ENCODE measurements at places on chromosomes 5 and 9.

DNA sequence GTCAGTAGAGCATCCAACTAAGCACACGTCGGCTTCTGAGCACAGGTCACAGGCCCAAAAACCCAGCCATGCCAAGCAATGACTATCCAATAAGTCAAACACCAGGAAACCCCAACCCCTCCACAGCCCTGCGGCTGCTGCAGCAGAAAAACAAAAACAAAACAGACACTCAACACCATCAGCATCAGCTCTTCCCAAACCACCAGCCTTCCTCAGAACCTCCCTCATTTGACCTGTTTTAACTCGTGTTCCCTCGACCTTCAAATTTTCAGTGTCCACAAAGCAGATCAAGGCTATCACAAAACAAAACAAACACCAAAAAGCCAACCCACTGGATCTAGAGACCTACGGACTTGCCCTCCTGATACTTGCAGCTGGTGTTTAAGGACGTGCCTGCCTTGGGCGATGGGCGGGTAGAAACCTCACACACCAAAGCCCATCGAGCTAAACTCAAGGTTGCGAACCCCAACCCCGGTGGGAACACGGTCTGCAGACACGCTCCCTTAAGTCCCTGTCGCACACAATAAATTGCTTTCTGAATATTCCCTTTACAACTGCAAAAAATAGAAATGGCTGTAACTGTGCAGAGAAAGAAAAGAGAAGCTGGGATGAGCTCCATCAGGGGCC lies 247.1 kb upstream of the ANKRD55 start:
- no peak for DNase-seq

- no peak for DNase-seq
Measured at GRCh38 chr5:148853868-148854267, 27.5 kb downstream of the ADRB2 start.

DNA sequence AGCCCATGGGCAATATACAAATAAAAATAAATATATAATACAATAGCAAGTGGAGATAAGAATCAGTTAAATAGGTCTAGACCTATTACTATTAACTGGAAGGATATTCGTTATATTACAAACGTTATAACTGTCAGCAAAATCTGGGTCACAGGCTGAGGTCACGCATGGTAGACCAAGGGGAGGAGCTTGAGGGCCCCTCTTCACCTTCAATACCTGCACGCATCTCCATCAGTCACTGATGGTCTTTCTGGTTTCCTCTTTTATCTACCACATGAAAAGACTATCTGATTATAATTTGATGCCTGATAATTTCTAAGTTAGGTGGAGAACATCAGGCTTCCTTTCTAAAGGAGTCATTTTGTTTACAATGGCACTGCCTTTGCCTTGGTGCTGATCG lies 43.2 kb downstream of the MAT2B start:
- no peak for DNase-seq

DNA sequence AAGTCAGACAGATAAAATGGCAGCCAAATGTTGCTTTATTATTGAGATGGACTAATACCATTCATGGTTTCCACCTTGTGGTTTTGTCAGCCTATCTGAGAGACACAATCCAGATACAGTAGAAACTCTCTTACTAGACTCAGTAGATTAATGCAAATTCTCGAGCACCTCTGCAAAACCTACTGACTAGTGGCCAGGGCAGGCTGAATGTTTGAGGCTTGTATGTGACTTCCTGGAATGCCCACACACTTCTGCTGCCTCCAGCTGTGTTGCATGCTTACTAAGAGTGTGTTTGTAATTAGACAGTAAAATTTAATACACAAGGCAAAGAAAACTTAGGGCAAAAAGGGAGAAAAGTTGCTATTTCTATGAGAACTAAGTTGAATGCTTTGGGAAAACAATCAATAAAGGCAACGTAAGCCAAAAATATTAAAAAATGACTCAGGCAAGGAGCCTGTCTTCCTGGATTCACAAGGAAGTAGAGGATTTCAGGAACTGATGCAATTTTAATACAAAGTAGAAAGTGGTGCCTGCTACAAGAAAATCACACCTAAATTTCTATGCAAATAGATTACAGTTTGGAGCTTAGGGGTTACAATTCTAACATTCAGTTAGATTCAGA lies 30.2 kb upstream of the CCNG1 start:
- no peak for DNase-seq

DNA sequence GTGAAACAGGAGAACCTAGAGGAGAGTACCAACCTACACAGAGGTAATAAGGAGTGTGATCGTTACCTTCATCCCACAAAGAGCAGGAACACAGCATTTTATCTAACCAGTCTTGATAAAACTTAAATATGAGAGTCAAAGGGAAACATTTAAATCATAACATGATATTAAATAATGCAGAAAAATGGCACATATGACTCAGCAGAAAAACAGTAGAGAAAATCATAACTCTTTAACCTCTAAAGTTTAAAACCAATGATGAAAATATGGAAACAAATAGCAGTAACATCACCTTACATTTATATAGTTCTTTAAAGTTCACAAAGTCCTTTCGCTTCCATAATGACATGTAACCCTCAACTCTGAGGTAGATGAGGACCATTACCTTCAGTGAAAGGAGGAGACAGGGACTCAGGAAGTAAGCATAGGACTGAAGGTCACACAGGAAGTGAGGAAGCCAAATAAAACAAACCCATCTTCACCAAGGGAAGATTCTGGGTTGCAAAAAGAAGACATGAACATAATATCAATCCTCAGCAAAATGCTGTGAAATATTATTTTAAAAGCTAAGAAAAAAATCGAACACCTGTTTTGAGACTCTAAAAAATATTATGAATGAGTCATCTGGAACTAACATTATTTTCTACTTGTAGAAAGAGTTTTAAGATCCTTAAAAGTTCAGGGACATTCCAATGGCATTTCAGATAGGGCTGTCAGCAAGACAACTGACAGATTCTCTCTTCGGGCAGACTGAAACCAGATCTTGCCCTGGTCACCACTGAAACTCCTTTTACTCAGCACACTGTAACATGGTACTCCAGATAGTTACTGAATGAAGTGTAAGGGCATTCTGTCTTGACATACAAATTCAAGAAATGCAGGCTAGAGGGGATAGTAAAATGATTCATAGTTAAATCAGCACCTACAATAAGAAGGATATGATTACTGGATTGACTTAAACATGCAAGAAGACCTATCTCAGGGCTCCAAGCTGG lies 148.5 kb downstream of the EPB41L4A start:
- DNase-seq: no peak

GRCh38 chr5:62600560-62601252 lies 22.1 kb downstream of the LRRC70 start:
- no peak for DNase-seq

DNA sequence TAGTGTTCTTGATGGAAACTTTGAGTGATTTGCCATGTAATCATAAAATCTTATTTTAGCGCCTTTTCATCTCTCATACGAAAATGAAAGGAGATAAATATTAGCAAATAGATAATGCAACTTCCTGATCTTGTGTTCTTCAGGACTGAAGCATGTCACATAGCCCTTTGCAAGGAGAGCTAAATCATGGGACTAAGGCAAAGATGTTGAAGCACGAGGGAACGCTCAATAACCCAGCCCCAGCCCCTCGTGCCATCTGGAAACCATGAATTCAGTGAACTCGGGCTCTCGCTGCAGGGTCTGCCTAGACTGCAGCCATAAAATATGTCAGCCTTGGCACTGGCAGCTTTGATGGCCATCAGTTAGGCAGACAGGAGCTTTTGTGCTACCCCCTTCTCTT lies 58.2 kb downstream of the F2RL2 start:
- DNase-seq: no peak

- no peak for DNase-seq
Measured at GRCh38 chr9:123069010-123069481, 35.6 kb downstream of the GPR21 start.

DNA sequence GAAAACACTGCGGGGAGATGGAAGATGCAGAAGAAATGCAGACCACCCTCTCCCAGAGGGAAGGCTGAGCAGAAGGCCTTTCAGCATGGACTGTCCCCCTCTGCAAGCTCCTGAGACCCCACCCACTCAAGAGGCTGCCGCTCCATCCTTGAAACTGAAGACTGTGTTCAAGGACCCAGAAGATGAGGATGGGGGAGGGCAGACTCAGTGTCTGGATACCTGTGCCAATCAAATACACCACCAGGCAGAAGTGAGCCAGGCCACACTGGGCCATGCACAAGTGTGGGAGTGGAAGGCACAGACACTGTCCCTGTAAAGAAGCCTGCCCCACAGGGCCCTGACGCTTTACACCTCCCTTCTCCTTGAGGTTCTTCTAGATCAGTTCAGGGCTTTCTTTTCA lies 40.0 kb upstream of the IPPK start:
- DNase-seq: no peak

DNA sequence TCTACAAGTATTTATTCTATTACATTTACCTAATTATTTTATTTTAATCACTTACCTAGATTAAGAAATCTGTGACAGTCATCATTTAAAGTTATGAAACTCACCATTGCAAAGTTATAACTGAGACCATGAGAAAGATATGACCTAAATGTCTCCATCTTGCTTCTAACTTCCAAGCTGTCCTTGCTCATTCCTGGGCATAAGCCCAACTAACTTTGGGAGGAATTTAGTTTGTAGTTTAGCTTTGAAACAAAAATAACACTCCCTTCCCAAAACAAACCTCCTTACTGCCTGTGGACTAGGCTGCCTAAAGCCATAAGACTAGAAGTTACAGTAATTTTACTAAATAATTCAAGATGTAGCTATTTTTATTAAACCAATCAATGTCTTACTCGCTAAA lies 195.6 kb upstream of the RAI14 start:
- no peak for DNase-seq

DNA sequence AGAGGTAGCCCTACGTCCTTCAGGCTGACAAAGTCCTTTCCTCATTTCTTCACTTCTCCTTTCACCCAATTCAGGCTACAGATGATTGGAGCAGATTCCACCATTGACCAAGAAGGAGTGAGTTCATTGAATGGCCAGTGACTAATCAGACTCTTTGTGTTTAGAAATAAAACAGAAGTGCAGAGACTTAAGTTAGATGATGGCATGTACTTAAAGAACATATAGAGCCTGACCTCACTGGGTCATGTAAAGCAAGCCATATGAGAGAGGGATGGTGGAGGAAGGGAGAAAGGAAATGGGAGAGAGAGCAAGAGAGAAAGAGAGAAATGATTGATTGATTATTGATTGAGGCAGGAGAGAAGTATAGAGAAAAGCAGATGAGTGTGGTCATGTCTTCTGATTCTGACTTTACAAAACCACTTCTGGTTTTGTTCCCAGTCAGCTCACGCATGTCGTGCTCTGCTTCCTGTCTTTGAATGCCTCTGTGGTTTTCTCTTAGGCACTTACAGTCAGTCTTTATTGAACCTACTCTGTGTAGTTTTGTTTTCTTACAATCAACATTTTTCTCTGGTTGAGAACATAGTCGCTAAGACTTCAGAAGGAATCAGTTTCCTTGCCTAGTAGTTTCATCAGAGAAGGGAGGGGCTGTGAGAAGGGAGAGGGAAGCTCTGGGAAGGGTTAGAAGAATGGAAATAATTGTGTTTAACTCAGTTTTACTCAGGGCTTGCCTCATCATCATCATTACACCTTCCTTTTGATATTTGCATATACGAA lies 149.2 kb upstream of the KLF9 start:
- DNase-seq: no peak

DNA sequence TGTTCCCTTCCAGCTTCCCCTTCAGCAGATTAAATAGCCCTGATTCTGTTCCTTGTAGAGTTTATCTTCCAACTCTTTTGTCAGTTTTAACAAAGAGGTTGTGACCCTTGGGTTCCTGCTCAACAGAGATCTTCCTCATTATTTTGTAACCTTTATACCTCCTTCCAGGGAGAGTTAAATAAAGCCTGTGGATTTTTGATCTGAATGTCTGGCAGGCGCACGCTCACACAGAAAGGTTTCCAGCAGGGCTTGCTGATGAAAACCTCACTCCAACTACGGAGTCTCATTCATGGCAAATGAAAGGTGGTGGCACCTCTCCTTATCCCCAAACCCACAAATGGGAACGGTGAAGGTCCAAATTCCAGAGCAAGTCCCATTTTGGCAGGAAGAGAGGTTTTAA lies 129.0 kb downstream of the SREK1 start:
- no peak for DNase-seq

DNA sequence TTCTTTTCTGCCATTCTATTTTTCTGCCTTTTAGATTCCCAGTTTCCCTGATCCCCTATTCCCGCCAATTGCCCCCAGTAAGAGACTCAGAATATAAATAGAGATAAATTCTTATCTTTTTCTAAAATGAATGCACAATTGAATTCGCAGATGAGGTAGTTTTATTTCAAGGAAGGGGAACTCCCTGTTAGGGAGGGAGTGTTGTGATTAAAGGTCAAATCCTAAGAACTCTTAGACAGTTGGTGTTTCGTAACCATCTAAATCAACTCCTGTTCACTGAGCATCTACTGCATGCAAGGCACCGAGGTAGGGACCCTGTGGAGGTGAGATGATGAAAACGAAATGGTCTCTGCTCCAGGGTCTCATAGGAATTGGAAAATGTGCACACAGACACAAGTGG lies 7.7 kb upstream of the MAP3K1 start:
- no peak for DNase-seq
